ENCODE measurements at places on chromosomes 11 and 22. TPM values are rescaled to one million over a fixed set of nuclear protein-coding genes. Genes with fewer than 3 reads are reported as not detected.

PYGM gene
- total RNA-seq = 2.4 TPM

TIMM8B gene
- total RNA-seq = 82.1 TPM

- no peaks in the 10 kb centered on the region for H3K4me1 ChIP-seq
- peak overlapping the region; percentile 9 for H3K27ac ChIP-seq
- no peak for DNase-seq
- H3K4me3 ChIP-seq = no peak overlapping the region
- H3K27me3 ChIP-seq = no peaks in the 10 kb centered on the region
- H3K36me3 ChIP-seq = peaks cover 70% of the 10 kb centered on the region
Measured at GRCh38 chr22:29670626-29671025, 49.2 kb upstream of the CABP7 start.

- H3K27ac ChIP-seq = no peak overlapping the region
- no peaks in the 10 kb centered on the region for H3K4me1 ChIP-seq
- peak; percentile 56 for DNase-seq
- H3K27me3 ChIP-seq = no peaks in the 10 kb centered on the region
- no peak overlapping the region for H3K4me3 ChIP-seq
- H3K36me3 ChIP-seq = peaks cover 42% of the 10 kb centered on the region
Measured at GRCh38 chr11:43419460-43419859, 60.7 kb downstream of the TTC17 start.

ACTN3 gene
- 5.3 TPM for total RNA-seq

DNA sequence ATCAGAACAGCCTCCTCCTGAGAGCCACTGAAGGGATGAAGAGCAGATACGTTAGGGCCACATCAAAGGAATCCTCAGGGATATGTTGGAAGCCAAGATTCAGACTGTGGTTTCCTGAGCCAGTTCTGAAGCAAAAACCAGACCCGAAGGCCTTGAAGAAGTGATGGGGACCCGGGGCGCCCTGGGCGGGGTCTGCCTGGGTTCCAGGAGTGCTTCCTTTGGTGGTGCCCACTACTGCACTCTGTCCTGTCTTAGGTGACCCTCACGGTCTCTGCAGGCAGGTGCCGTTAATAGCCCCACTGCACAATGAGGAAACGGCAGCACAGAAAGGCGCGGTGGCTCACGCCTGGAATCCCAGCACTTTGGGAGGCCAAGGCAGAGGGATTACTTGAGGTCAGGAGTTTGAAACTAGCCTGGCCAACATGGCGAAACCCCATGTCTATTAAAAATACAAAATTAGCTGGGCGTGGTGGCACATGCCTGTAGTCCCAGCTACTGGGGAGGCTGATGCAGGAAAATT, 12.9 kb upstream of the SH3BP1 start:
- DNase-seq = no peak
- no peaks in the 10 kb centered on the region for H3K4me1 ChIP-seq
- no peaks in the 10 kb centered on the region for H3K27me3 ChIP-seq

DNA sequence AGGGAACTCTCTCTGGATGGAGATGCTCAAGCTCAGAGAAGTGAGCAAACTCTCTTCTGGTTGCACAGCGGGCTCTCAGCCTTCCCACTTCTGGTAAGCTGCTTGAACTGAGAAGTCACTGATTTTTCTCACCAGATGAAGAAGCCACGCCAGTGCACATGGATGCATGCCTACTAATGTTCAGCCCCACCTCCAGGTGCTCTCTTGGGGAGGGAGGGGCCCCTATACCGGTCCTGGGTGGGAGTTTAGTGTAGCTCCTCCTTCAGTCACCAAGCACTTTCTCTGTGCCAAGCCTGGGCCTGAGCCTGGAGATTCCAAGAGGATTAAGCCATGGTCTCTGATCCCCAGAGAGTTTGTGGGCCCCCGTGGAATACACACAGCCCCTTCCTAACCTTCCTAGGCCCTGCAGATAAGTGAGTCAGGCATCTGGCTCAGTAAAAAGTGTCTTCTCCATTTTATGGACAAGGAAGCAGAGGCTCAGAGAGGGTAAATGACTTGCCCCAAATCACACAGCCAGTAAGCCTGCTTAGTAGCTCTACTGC, 142.2 kb downstream of the ST3GAL4 start:
- no peaks in the 10 kb centered on the region for H3K27me3 ChIP-seq
- DNase-seq = peak; percentile 48
- no peaks in the 10 kb centered on the region for H3K36me3 ChIP-seq
- H3K4me1 ChIP-seq = peaks cover 26% of the 10 kb centered on the region

- no peak for DNase-seq
- peaks cover 9% of the 10 kb centered on the region for H3K4me1 ChIP-seq
- no peak overlapping the region for H3K4me3 ChIP-seq
- no peaks in the 10 kb centered on the region for H3K36me3 ChIP-seq
Measured at GRCh38 chr11:115682888-115683287, 178.7 kb upstream of the CADM1 start.

ROM1 gene
- total RNA-seq = 1.3 TPM

DNA sequence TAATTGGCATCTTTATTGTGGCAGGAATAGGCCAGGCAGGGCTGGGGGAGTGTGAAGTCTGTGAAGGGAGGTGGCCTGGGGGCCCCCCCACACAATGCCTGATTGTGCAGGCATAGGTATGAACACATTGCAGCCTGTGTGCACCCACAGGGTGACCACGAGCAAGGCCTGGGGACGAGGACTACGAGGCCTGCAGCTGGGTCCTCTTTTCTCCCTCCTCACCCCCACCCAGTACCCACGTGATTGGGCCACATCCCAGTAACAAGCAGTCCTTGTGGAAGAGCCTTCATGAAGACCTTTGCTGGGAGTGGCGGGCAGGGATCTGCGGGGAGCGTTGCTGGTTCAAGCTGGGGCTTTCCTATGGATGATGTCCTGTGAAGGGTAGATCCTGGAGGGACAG, 29.3 kb downstream of the ZBTB16 start:
- H3K27me3 ChIP-seq = peaks cover 5% of the 10 kb centered on the region
- H3K4me1 ChIP-seq = peaks cover 9% of the 10 kb centered on the region
- no peak for DNase-seq
- H3K27ac ChIP-seq = no peak overlapping the region
- H3K36me3 ChIP-seq = no peaks in the 10 kb centered on the region

GRCh38 chr11:119359365-119360214, 13.1 kb upstream of the MFRP start:
- DNase-seq = no peak
- peaks cover 30% of the 10 kb centered on the region for H3K4me1 ChIP-seq
- no peak overlapping the region for H3K27ac ChIP-seq
- H3K36me3 ChIP-seq = peaks cover 50% of the 10 kb centered on the region

- no peak overlapping the region for H3K4me3 ChIP-seq
- peaks cover 3% of the 10 kb centered on the region for H3K4me1 ChIP-seq
- H3K27me3 ChIP-seq = no peaks in the 10 kb centered on the region
- no peak for DNase-seq
- H3K36me3 ChIP-seq = no peaks in the 10 kb centered on the region
Measured at GRCh38 chr11:87351676-87352075, 313.9 kb downstream of the TMEM135 start.

INS gene
- not detected for total RNA-seq
